ENCODE measurements at places on chromosomes 3 and 15.

DNA sequence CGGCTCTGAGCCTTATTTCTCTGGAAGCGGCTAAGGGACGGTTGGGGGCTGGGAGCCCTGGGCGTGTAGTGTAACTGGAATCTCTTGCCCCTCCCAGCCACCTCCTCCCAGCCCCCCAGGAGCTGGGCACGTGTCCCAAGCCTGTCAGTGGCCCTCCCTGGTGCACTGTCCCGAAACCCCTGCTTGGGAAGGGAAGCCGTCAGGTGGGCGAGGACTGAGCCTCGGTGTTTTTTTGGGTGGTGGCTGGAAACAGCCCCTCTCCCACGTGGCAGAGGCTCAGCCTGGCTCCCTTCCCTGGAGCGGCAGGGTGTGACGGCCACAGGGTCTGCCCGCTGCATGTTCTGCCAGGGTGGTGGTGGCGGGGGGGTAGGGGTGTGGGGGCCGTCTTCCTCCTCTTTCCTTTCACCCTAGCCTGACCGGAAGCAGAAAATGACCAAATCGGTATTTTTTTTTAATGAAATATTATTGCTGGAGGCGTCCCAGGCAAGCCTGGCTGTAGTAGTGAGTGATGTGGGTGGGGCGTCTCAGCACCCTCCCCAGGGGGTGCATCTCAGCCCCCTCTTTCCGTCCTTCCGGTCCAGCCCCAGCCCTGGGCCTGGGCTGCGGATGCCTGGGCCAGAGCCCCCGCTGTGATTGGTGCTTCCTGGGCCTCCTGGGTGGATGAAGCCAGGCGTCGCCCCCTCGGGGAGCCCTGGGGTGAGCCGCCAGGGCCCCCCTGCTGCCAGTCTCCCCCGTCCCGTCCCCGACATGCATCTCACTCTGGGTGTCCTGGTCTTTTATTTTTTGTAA lies 58.8 kb upstream of the GOLGA8A start:
- DNase-seq: no peak

- no peak for DNase-seq
Observed at GRCh38 chr3:137000039-137000438, 42.3 kb downstream of the IL20RB start.

DNA sequence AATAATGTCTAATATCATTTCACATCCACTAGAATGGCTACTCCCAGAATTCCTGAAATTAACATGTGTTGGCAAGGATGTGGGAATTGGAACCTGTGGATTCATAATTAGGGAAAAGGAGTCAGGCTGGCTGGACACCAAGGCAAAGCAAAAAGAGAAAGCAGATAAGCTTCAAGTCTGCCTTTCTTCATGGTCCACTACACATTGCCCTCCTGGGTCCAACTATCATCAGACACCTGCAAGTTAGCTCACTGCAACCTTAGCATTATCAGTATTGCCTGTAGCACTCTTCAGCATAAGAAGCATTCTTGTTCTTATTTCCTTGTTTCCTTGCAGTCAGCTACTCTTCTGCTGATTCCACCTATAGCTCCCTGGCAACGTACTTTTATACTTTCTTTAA lies 124.3 kb downstream of the ZNF280D start:
- no peak for DNase-seq

DNA sequence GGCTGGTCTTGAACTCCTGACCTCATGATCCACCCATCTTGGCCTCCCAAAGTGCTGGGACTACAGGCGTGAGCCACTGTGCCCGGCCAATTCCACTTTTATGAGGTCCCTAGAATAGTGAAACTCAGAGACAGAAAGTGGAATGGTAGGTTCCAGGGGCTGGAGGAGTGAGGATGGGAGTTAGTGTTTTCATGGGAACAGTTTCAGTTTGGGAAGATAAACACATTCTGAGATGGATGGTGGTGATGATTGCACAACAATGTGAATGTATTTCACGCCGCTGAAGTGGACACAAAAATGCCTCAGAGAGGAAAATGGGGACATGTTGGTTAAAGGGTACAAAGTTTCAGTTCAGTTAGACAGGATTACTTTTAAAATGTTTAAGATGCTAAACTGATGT lies 22.5 kb upstream of the HDAC11 start:
- DNase-seq: no peak

DNA sequence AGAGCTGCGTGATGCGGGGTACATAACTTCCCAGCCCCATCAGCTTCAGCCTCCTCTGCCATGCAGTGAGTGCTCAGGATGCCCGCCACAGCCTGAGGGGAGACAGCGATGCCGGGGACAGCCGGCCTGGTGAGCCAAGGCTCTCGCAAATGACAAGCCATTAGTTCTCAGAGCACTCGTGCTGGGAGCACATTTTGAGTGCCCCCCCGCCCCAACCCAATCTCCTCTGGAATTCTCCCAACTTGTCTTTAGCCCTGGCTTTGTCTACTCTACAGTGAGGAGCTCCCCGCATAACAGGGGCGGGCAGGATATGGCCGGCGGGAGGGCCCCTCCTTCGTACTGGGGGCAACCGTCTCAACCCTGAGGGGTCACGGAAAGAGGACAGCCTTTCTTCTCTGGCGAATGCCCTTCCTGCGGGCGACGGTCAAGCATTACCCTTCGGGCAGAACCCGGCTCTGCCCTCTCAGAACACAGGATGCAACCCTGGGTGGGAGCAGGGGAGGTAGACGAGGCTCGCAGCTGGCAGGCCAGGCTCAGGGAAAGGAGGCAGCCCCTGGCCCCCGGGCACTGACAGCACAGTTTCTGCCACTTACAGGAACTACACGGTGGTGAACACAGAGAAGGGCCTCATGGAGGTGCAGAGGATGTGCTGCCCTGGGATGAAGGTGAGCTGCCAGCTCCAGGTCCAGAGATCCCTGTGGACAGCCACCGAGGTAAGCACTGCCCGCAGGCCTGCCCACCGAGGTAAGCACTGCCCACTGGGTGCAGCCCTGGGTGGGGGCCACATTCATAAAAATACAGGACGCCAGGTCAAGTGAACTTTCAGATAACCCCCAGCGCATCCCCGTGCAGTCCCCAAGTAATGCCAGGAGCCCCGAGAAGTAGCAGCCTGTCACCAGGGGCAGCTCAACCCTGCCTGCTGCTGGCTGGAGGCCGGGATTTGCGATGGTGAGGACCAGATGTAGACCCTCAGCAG lies 141.7 kb downstream of the LRRK1 start:
- no peak for DNase-seq

DNA sequence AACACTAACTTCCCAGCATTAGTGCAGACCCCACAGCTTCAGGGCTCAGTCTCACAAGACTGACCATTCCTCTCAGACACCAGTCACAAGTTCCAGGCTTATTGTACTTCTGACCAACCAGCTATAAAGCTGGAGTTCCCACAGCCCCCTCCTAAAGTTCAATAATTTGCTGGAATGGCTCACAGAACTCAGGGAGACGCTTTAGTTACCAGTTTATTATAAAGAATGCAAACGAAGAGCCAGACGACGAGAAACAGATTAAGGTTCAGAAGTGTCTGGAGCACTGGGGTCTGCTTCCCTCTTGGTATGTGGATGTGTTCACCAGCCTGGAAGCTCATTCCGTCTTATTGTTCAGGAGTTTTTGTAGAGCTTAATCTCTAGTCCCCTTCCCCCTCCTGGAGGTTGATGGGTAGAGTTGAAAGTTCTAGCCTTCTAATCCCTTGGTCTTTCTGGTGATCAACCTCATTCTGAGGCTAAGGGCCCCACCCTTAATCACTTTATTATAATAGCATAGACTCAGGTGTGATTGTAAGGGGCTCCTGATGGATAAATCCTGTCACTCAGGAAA lies 4.8 kb upstream of the CSRNP1 start:
- no peak for DNase-seq

DNA sequence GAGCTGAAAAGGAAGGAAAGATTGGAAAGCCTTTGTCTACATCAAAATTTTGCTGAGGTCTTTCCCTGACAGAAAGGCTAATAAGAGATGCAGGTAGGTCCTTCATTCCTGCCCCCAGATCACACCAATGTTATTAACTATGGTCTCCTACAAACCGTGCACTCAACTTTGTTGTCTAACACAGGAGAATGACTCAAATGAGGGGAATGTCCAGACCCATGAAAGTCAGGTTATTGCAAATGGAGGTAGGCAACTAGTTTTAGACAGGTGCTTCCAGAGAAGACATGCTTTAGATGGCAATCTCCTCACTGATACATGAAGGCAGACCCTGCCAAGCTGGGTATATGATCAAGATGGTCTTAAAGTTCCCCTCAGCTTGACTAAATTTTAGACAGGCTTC lies 51.0 kb downstream of the NFKBIZ start:
- no peak for DNase-seq

- no peak for DNase-seq
Observed at GRCh38 chr3:99439892-99440291, 198.5 kb upstream of the COL8A1 start.

DNA sequence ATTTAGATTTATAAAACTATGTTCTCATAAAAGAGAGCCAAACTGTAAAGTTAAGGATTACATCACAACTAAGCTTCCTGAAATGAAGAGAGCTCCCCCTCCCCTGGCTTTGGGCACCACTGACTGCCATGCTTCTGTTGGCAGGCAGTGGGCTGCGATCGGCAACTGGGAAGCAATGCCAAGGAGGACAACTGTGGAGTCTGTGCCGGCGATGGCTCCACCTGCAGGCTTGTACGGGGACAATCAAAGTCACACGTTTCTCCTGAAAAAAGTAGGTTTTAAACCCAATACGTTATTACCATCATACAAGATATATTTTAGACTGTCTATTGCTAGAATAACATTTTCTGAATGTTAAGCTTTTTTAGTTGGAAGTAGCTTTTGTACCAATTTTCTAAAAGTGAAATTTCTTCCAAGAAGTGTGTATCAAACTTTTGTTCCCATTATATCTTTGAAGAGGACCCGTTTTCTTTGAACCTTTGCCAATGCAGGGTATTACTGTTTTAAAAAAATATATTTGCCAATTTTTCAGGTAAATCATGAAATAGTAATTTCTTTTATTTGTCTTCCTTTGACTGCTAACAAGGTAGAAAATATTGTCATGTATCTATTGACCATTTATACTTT lies 184.1 kb downstream of the ADAMTSL3 start:
- DNase-seq: peak; percentile 40

DNA sequence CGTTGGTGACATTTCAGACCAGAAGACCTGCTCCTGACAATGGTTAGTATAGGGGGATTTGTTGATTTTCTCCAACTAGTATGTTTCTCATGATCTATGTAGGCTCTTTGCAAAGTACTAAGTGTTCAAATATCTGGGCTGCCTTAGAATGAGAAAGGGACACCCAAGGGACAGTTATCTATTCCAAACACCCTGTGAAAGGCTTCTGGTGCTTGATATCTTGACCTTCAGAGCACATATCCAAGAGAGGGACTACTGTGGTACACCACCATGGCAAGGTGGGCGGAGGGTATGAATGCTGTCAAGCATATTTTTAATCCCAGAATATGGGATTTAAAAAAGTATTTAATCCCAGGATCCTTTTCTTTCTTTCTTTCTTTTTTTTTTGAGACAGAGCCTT lies 1.1 kb downstream of the FANCD2OS start:
- no peak for DNase-seq

DNA sequence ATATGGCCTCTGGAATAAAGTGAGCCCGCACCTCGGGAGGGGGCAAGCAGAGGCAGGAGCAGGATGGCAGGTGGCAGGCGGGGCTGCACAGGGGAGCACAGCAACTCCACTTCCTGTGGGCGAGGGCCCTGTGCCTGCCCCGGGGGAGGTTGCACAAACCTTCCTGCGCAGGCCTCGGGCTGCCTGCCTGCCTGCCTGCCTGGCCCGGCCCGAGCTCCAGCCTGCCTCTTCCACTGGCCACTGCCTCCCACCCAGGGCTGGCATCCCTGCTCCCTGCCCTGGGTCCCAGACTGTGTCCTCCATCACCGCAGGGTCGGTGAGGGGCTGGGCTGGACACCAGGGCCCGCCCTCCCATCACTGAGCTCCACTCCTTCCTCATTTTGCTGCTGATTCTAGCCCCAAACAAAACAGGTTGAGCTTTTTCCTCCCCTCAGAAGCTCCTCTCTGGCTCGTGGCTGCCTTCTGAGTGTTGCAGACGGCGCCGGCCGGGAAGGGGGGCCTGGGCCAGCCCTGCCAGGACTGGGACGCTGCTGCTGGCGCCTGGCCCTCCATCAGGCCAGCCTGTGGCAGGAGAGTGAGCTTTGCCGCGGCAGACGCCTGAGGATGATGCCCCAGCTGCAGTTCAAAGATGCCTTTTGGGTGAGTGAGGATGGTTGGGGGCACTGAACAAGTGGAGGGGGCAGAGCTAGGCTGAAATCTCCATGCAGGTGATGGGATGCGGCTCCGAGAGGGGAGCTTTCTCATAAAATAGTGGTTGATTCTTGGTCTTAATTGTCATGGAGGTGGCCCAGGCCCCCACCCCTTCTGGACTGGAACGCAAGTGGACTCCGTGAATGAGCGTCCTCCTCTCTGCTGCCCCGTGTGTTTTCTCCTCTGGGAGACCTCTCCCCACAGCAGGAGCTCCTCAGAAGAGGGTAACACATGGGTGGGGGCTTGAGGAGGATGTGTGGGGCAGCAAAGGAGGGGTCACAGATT lies at the start of gene PSTPIP1:
Gene PSTPIP1 (plus strand): TSS at position 156 of the 975 bp plus-strand sequence. CDS start 448 bp downstream, at position 604.
- no peak for DNase-seq

Data from iris pigment epithelial cell (primary cell).